Fibroblast of upper back skin (primary cell): ENCODE measurements at places on chromosomes 16 and 17.

DNA sequence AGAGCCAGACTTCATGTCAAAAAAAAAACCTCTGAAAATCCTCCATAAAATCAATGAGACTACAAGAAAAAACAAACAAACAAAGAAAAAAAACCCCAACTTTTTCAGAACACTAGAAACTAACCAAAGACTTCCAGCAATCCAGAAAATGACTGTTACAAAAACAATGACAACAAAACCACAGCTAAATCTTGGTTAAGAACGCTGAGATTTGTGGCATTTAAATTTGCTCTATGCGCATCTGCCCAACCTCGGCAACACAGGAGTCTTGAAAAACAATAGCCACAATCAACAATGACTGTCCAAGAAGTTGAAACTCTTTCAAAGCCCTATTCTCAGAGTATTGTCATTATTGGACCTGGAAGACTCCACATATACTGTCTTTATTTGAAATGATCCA, 402.4 kb downstream of the ZFHX3 start:
- peak; percentile 11 for DNase-seq

DNA sequence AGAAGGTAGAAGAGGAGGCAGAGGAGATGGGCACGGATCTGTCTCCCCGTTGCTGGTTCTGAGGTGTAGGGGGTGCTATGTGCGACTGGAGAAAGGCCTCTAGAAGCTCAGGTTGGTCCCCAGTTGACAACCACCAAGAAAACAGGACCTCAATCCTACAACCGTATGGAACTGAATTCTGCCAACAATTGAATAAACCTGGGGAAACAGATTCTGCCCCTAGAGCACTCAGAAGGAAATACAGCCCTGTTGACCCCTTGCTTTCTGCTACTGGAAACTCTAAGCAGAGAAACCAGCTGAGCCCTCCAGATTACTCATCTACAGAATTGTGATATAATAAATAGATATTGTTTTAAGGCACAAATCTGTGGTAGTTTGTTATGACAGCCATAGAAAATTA, 313.0 kb upstream of the GOT2 start:
- DNase-seq: no peak

- no peak for DNase-seq
Measured at GRCh38 chr16:31507617-31507928, 618 bp downstream of the RUSF1 start.

DNA sequence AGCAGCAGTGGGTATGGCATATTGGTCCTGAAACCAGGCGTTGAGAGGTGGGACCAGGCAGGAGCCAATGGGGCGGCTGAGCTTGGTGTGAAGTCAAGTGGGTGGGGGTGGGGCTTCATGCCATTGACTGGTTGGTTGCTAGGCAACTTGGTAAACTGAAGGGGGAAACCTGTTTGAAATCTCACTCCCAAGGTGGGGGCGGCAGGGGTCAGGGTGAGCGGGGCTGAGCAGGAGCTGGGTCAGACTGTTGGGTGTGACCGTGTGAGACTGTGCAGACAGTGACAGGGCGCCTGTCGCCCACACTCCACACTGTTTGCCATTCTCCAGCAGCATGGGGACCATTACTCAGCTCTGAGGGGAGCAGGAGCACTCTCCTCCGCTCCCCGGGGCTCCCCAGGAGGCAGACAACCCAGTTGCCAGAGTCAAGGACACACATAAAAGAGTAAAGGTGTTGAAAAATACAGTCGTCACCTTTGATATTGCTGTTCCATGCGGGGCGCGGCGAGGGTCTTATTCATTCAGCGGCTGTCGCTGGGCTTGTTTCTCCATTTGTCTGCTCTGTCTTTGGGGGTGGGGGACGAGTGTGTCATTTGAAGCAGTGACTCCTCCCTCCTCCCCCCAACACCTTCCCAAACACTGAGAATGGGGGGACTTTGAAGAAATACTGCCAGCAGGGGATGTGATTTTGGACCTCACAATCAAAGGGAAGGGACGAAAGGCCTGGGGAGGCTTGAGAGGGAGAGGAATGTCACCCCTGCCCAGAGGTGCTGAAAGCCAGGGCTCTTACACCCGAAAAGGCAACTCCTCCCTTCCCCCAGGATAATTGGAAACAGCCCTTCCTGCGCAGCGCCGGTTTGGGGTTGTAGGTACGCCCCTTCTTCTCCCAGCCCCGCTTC, 1.2 kb upstream of the EFNB3 start:
- DNase-seq: peak; percentile 56

GRCh38 chr17:55295411-55296170, 30.8 kb downstream of the HLF start:
- DNase-seq: peak; percentile 35

DNA sequence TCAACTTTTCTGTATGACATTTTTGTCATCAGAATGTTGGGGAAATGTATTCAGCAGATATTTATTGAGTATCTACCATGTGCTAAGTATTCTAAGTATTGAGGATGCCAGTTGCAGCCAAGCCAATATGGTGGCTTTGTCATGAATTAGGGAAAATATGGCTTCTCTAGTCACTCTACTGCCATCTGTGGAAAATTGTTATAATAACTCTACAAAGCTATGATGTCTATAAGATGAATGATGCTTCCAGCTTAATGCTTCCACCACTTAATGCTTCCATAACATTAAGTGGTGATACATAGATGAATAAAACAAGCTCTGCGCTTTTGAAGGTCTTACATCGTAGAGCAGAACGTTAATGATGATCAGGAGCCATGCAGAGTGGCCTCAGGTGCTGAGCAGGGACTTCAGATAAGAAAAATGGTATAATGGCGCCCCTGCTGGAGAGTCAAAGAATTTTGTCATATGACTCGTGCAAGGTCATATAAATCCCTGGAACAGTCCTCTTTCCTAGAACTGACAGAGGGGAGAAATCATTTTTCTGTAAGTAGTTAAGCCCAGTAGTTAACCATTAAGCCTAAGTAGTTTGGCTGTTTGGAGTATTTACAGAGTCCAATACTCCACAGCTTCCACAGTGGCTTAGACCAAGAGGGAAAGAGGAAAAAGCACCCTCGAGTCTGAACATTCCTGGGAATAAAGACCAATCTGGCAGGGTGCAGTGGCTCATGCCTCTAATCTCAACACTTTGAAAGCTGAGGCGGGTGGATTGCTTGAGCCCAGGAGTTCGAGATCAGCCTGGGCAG, 2.7 kb upstream of the TMIGD1 start:
- DNase-seq: peak; percentile 39

DNA sequence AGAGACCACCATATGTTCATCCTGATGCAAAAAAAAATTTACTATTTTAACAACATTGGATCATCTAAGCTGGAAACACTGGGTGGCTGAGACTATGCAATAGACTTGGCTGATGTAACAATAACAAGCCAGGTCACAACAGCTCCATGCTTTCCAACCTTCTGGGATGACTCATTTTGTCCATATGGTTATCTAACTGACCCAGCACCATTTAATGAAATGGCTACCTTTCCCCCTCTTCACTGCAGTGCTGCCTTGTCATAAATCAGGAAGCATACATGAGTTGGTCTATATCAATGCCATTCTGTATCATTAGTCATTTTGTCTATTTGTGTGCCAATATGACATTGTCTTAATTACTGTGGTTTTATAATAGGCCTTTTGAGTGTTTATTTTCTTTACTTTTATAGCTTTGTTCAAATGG, 217.6 kb upstream of the KCNJ16 start:
- peak; percentile 88 for DNase-seq

- no peak for DNase-seq
Measured at GRCh38 chr16:69327585-69328310, 2.6 kb downstream of the PDF start.

GRCh38 chr16:84339311-84339710, 29.0 kb upstream of the ATP2C2 start:
- no peak for DNase-seq

DNA sequence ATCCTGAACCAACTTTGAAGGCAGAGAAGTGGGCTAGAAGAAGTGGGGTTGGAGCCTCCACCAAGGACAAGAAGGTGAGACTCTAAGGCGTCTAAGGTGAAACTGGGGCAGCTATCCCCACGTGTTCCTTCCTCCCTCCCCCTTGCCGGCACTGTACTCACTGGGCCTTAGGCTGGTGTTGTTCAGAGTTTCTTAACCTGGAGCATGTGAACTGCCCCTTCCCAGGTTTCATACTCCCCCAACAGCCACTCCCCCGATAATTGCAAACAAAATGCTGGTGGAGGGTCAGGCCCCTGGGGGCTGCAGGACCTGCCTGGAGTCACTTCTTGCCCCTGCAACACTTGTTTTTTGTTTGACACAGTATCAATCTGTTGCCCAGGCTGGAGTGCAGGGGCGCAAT, 7.3 kb upstream of the SOCS3 start:
- DNase-seq: no peak

- DNase-seq: no peak
Measured at GRCh38 chr17:18225642-18226283, 328 bp downstream of the LLGL1 start.

DNA sequence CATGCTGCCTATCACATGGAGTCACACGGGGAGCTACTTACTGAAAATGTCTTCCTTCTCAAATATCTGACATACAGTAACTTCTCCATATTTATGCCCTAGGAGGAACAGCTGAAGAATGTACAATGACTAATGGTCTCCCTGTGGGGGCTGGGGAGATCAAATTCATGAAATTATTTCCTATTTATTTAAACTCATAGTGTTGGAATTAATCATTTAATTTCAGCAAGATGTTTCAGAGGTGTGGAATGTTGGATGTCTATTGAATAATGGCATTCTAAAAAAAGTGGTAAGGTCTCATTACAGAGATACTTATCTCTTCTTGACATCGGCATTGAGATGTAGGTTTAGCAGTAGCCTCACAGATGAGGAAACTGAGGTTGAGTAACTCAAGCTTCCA, 214.3 kb upstream of the CDH11 start:
- peak; percentile 95 for DNase-seq

GRCh38 chr17:75473246-75473645, 16.8 kb downstream of the TMEM94 start:
- no peak for DNase-seq

GRCh38 chr17:8674344-8675305, 44.1 kb upstream of the MYH10 start:
- DNase-seq: peak; percentile 77

DNA sequence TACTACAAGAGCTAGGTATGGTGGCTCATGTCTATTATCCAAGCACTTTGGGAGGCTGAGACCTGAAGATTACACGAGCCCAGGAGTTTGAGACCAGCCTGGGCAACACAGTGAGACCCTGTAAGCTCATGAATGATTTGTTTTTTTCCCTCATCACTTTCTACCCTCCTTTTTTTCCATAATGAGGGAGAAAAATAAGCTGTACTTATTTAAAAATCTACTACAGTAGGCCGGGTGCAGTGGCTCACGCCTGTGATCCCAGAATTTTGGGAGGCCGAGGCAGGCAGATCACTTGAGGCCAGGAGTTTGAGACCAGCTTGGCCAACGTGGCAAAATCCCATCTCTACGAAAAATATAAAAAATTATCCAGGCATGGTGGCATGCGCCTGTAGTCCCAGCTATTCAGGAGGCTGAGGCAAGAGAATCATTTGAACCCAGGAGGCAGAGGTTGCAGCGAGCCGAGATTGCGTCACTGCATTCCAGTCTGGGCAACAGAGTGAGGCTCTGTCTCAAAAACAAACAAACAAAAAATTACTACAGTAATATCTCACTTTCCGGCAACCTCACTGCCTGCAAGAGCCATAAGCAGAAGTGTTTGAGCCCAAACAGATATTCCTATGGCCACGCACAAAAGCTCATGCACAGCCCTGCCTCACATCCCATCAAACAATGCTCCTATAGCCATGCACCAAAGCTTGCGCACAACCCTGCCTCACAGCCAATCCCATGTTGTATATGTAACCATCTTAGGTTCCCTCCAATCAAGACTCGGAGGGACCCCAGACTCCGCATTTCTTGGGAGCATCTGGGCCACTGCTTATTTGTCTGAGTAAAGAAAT, 37.4 kb downstream of the TK2 start:
- DNase-seq: peak; percentile 8

DNA sequence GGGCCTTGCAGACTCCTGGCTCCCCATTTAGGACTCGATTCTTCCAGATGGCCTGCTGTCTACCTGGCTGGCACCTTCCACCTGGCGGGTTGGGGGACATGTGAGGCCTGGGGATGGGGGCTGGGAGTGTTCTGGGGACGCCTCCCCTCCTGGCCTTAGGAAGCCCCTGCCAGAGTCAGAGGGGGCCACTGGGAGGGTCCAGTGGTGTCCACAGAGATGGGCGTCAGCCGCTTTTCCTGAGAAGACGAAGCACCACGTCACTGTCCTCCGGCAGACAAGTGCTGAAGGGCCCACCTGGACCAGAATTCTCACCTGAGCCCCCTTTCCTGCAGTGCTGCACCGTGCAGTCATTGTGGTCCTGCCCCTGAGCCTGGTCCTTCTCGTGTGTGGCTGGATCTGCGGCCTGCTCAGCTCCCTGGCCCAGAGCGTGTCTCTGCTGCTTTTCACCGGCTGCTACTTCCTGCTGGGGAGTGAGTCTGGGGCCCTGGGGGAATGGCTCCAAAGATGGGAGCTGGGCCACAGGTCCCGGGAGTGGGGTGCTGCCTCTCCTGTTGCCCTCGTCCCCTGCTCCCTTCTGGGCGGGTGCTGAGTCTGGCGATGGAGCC, 2.9 kb downstream of the TMEM235 start:
- no peak for DNase-seq

DNA sequence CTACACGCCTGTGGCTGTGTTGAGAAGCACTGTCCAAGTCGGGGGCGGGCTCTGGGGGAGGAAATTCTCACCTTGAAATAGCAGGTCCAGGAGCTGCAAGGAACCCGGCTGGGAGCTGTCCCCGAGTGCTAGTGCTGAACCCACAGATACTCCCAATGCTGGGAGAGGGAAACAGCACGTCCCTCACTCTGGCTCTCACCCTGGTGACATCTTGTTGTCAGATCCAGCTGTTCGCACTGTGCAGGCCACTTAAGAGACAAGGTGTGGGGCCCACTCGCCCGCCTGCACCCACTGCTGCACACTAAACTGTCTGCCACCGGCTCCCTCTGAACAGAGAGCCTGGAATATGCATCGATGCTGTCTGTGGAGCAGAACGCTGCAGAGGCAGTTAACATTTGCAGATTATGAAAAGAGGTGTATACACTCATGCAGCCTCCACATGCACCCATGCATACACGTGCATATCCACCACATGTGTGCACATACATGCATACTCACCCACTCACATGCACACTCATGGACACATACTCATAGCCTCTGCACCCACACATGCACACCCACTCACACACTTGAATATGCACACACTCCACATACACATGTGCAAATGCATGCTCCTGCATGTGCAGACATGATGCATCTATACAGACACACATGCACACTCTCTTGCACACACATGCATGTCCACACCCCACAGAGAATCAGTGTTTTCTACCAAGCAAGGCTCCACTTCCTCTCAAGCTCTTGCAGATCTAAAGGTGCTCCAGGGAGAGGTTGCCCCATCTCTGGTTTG, 42.0 kb downstream of the MGAT5B start:
- peak; percentile 43 for DNase-seq

DNA sequence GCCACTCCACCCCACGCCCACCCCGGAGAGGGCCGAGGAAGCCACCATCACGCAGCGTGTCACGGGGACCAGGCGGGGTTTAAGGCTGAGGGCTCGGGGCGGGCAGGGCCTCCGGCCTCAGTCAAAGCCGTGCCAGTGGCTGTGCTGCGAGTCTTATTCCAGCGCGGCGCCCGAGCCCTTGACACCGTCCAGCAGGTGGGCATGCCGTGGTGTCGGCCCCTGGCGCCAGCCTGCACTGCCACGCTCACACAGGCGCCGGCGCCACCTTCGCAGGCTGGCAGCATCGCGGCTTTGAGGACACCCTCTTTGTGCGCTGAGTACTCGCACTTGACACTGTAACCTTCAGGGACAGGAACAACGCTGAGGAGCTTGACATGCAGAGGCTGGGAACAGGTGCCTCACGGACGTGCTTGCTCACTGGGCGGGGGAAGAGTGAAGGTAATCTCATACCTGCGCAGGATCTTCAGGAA, 34.0 kb upstream of the ZNF629 start:
- DNase-seq: no peak
